ENCODE measurements at places on chromosomes 3 and 15.

GRCh38 chr3:48222616-48223513 is at the start of gene CAMP:
TSS of gene CAMP (plus strand) at chr3:48223495. CDS start at chr3:48223512, 17 bp downstream.
- DNase-seq: no peak

GRCh38 chr3:115578331-115578730 is 45.0 kb upstream of the GAP43 start:
- no peak for DNase-seq

DNA sequence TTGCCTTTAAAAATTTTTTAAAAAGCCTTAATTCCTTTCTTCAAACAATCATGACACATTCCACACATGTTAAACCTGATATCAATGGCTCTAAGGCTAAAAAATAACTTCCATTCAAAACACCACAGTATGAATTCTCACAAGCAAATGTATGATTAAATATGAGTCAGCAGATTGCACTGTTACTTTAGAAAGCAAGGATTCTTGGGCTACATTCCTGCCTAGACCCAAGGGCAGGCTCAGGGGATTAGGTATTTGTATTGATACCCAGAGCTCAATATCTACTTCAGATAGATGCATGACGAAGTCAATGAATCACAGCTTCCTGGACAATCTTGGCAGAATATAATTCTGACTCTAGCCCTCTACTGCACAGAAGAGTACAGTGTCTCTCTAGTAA is 65.7 kb downstream of the RARB start:
- no peak for DNase-seq

DNA sequence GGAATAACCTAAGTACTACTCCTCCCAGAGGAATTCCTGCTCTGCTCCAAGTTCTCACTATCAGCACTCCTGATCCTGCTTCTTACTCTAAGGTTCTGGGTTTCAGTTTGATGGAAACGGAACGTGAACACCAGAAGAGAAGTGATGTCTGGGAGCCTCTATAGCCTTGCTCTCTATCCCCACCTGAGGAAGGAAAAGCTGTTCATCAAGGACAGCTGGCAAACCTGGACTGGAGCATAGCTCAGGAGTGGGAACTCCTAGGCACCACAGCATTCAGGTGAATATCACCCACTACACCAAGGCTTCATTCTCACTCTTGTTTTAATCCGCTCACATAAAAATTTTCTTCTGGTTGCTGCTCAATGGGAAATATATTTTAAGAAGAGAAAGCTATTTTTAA is 13.0 kb upstream of the CADPS start:
- no peak for DNase-seq

DNA sequence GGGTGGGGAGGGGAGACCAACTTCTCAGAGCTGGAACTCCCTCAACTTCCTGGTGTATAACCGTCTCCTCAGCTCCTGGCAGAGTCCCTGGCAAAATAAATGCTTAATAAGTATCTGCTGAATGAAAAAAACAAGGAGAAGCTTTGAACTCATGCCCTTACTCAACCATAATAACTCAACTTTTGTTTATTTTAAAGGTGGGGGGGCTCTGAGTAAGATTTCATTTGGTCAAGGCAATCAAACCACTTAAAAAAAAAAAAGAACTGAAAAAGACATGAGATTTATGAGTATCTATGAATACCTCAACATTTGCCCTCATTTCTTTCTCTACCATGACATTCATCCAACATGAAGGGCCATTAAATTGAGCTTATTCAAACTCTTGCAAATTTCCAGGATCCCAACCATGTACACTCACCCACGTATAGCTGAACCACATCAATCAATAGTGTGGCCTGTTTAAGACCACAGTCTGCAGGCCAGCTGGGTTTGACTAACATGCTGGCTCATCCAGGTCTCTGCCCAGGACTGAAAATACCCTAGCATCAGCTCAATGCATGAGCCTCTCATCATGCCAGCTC is 157.9 kb downstream of the FOXP1 start:
- no peak for DNase-seq

- no peak for DNase-seq
Measured at GRCh38 chr3:30682434-30683155, 76.2 kb downstream of the TGFBR2 start.

DNA sequence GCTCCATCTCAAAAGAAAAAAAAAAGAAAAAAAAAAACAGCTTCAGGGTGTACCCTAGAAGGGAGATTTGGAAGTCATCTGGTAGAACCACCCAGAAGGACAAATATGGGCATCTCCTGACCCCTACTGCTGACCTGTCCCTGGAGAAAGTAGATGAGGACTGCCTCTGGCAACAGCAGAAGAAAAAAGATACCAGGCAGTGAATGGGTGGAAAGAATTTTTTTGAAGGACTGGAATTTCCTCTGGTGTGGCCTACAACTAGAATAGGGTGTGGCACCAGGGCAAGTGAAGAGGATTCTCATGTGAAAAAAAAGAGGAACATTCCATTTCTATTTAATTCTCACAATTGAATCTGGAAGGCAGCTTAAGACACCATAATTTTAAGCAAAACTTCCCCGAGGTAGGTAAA is 3.1 kb downstream of the ANXA2 start:
- DNase-seq: no peak

DNA sequence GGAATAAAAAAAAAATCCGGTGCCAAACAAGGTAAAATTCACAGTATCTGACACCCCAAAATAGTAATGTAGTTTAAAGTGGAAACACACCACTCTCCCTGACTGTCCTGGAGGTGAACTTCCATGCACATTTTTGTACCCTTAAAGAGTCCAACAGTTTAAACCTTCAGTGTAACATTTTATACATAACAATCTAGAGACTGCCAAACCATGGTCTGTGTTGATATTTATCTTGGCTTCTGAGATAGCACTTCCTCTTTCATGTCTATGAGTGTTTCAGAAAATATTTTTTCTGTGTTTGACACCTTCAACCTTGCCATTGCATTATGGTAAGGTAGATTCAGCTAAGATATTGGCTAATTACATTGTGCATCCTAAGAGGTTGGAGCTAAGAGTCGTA is 13.9 kb downstream of the TMEM45A start:
- no peak for DNase-seq

DNA sequence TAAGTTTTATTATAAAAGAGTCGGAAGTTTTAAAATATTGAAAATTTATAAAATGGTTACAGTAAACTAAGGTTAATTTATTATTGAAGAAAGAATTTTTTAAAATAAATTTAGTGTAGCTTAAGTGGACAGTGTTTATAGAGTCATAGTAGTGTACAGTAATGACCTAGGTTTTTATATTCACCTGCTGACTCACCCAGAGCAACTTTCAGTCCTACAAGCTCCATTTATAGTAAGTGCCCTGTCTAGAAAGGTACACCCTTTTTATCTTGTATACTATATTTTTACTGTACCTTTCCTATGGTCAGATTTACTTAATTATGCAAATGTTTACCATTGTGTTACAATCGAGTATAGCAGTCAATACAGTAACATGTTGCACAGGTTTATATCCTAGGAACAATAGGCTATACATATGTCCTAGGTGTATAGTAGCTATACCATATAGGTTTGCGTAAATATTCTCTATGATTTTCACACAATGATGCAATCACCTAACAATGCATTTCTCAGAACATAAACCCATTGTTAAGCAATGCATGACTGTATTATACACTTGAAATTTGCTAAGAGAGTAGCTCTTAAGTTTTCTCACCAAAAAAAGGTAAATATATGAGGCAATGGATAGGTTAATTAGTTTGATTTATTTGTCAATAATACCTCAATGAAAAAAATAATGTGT is 106.9 kb upstream of the CD96 start:
- no peak for DNase-seq

- DNase-seq: no peak
Measured at GRCh38 chr3:23105048-23105447, 98.1 kb upstream of the UBE2E2 start.

GRCh38 chr3:192897005-192897404 is 20.7 kb downstream of the MB21D2 start:
- no peak for DNase-seq

DNA sequence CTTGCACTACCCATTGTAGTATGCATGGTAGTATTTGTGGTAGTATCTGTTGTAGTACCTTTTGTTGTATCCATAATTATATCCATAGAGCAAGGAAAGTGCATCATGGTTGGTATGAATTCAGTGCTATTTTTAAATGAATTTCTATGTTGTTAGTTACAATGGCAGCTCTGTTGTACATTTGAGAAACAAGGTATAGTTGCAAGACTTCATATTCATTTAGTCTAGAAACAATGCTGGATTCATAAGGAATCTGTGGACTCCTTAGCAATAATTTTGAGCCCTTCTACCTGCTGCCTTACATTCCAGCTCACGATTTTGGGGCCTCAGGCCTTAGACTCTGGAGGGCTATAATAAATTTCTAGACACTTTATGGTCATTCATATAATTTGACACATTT is 141.8 kb downstream of the FAM43A start:
- DNase-seq: no peak
